ENCODE measurements at places on chromosomes 5 and 9.
A peak's percentile ranks its signal among the peaks of the same experiment; 100 is the strongest.

DNA sequence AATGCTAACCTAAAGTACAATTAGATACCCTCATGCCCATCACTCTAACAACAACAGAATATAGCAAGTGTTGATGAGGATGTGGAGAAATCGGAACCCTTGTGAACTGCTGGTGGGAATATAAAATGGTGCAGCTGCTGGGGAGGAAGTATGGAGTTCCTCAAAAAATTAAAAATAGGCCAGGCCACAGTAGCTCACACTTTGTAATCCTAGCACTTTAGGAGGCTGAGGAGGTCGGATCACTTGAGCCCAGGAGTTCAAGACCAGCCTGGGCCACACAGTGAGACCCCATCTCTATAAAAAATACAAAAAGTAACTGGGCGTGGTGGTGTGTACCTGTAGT, 18.0 kb upstream of the MRNIP start:
- no peak for DNase-seq

DNA sequence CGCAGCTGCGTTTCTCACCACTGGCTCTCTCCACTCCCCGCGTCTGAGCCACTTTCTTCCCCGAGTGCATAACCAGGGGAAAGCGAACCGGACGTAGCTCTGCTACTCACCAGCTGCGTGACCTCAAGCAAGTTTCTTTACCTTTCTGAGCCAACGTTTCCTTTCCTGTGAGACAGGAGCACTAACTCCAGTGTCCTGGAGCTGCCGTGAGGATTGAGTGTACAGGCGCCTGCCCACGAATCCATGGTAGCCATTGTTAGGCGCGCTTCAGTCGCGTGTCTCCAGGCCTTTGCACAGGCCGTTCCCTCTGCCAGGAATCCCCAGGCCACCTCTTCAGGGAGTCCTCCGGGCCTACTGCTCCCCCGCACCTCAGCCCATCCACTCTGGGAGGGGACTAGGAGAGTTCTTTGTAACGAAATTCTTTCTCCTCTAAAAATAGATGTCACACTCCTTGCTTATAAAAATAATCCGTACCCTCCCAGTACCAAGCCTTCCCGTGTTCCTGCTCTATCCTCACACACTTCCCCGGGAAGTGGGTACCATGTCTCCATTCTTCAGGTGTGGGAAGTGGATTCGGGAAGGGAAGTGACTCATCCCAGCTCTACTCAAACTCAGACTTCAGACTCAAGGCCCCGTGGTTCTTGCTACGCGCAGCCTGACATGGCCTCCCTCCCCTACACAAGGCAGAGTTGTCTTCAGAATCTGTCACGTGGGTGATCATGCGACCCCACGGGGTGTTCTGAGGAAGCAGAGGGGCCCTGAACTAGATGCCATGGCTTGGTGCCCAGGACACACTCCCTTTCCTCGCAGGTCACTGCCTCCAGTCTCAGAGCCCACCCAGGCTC, 16.1 kb upstream of the CRB2 start:
- peak; percentile 36 for DNase-seq

DNA sequence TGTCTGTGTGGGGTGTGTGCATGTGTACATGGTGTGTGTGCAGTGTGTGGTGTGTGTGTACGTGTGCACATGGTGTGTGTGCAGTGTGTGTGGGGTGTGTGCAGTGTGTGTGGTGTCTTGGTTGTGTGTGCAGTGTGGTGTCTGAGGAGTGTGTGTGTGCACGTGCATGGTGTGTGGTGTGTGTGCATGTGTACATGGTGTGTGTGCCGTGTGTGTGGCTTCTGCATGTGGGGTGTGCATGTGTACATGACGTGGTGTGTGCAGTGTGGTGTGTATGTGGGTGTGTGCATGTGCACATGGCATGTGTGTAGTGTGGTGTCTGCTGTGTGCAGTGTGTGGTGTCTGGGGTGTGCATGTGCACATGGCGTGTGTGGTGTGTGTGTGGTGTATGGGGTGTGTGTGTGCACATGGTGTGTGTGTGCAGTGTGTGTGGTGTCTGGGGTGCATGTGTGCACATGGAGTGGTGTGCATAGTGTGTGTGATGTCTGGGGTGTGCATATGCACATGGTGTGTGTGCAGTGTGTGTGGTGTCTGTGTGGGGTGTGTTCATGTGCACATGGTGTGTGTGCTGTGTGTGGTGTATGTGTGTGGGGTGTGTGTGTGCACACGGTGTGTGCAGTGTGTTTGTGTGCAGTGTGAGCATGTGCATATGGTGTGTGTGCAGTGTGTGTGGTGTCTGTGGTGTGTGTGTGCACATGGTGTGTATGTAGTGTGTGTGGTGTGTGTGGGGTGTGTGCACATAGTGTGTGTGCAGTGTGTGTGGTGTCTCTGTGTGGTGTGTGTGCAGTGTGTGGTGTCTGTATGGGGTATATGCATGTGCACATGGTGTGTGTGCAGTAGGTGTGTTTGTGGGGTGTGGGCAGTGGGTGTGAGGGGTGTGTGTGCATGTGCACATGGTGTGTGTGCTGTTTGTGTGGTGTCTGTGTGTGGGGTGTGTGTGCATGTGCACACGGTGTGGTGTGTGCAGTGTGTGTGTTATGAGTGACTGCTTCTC, 40.6 kb upstream of the ZNG1F start:
- DNase-seq: no peak

DNA sequence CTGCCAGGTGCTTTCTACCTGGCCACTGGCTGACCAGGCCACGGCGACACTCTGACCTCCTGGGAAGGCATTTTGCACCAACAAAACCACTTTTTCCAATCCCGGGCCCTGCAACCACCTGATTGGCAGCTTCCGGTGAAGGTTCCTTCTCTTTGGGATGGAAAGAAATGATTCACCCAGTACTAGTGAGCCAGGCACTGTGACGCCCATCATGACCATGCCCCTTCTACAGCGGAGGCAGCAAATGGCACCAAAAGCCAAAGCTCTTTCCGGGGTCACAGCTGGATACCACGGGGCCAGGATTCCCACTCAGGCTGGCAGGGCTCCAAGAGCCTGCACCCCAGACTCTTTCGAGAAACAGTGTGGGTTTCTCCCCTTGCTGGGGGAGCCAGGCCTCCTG, 4.7 kb downstream of the NOTCH1 start:
- DNase-seq: no peak

- no peak for DNase-seq
Measured at GRCh38 chr5:83972236-83972635, 251.6 kb upstream of the HAPLN1 start.

DNA sequence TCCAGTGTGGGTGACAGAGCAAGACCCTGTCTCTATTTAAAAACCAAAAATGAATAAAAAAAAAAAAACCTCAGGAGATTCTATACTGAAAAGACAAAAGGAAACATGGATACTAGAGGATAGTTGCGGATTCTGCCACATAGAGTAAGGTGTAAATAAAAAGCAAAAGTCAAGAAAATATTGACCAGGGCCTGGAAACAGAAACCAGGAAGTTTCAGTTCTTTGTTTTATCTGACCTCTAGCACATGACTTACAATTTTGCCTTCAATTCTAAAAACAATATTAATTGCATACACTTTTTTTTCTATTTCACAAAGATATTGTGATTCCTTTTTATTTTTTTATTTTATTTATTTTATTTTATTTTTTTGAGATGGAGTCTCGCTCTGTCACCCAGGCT, 96.2 kb upstream of the NMUR2 start:
- no peak for DNase-seq

DNA sequence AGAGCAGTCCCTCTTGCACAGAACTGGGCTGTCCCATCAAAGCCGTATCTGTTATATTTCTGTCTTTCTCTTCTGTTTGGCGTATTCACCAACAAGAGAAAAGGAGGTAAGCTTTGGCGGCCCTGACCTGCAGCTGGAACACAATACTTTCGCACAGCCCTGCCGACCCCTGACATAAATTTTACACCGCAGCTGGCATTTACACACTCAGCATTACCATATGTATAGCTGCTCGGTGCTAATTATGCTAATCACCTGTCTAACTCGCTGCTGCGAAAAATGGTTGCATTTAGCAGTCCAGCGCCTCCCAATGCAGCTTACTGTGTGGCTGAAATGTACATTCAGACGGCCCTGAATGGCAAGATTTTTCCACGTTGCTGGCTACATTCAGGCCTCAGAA, 20.8 kb downstream of the PTCH1 start:
- DNase-seq: no peak

GRCh38 chr5:6573651-6574101, 59.2 kb downstream of the NSUN2 start:
- DNase-seq: no peak

- no peak for DNase-seq
Measured at GRCh38 chr9:70420441-70421271, 6.2 kb upstream of the KLF9 start.

GRCh38 chr5:166436872-166437271, 1854.6 kb upstream of the WWC1 start:
- DNase-seq: no peak

DNA sequence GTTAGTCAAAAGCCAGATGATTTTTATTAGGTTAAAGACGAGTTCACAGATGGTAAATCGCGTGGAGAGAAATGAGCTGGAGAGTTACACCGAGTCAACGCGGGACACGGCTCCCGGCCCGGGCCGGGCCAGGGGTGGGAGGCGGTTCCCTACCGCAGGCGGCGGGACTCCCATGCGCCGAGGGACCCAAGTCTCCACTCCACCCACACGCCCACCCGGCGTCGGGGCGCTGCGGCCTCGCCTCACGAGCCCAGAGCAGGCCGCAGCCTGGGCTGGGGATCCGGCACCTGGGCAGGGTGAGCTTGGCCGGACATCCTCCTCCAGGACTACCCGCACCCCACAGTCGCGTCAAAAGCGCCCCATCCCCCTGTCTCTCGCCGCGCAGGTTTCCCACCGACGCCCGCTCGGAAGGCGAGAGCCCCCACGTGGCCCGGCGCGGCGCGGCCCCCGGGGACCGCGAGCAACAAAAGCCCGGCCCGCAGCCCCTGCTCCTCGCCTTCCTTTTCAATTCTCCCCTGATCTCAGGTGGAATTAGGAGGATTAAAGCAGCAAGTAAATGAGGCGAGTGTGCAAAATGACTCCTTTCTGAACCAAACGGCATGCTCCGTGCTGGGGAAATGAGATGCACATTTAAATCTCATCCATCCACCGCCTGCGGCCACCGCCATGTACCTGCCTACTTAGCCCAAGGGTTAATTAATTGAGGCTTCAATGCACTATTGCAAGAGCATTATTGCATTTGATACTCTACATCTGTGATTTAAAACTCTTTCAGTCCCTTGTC, 196.5 kb upstream of the TBCA start:
- no peak for DNase-seq

GRCh38 chr5:164071671-164072070, 566.3 kb downstream of the MAT2B start:
- no peak for DNase-seq

DNA sequence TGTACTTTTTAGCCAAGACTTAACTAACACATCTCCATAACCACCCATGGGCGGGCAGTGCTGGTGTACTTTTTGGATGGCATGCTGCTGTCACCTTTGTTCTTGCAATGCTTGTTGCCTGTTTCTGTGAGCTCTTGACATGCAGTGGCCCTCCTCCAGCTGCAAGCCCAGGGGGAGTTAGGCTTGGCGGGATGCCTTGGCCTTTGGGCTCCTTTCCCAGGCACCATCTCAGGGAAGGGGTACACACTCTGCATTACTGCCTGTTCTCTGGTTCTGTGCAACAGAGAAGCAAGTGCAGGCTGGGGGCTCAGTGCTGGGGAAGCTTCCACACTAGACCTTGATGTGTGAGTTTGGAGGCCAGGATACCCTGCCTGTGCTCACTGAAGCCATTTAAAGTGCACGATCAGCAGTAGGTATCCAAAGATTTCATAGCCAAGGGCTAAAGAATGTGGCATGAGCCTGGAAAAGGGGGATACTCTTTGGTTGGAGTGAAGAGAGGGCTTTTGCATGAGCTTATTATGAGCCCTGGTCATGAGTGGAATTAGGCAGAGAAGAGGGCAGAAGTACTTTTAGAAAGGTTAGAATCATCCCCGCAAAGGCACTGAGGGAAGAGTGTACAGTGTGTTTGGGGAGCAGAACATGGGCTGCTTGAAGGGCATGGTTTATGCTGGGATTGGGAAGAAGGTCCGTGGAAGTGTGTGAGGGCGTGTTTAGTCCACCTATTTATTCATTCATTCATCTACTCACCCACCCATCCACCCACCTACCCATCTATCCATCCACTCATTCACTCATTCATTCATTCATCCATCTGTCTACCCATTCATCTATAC, 22.5 kb downstream of the PSAT1 start:
- DNase-seq: no peak

- no peak for DNase-seq
Measured at GRCh38 chr5:107771926-107772325, 101.2 kb upstream of the EFNA5 start.

GRCh38 chr5:140627972-140628371, 5.0 kb downstream of the CD14 start:
- no peak for DNase-seq

DNA sequence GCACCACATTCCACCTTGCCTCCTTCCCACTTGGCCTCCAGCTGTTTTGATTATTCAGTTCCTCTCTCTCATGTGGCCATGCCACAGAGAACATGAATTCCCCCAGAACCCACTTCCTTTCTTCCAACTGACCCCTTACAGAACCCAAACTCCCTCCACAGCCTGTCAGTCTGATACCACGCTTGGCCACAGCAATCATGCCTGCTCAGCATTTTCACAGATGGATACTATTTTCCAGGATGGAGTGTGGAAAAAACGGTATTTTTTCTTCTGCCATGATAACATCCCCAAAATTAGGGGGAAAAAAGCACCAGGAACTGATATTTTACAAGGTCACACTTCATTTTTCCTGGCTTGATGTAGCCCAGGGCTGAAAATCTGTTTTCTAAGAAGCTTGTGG, 34.9 kb upstream of the SLIT3 start:
- DNase-seq: no peak

DNA sequence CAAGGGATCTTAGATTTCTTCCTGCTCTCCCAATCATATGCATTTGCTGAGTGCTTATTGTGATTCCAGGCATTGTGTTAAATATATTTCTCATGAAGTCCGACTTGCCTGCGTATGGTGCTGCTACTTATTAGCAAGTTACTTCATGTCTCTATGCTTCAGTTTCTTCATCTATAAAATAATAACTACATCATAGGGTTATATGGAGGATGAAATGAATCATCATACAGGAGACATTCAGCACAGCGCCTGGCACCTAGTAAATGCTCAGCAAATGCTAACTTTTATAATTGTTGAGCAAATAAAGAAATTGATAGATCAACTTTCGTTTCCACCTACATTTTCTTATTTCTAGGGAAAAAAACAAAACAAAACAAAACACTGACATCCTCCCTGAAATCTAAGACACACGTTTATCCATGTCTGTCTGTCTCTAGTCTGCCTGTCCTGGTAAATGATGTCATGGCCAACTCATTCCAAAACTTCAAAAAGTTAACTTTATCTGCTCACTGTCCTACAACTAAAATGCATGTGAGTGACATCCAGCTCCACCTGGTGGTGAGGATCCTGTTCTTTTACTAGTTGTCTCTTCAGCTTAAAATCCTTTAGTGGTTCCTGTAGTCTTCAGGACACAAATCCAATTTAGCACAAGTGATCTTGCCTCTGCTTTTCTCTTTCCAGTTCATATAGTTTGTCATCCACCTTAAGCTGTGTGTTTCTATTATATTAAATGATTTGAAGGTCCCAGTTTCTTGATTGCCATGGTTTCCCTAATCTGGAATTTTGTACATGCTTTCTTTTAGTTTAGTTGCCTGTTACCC, 27.7 kb downstream of the PPP3R2 start:
- peak; percentile 34 for DNase-seq

Data from activated CD4-positive, alpha-beta T cell treated with anti-CD3 and anti-CD28 coated beads, Interleukin-2, amount 50 U/mL, for 1 hour (primary cell).